Nasal cavity respiratory epithelium epithelial cell of viscerocranial mucosa (primary cell): ENCODE measurements at places on chromosomes 13 and 19. TPM values are rescaled to one million over a fixed set of nuclear protein-coding genes. Genes with fewer than 3 reads are reported as not detected.

The GPR12 gene
- total RNA-seq, result not detected in 2 replicates

The FAM216B gene
- not detected in 2 replicates for total RNA-seq

The PTOV1 gene
- total RNA-seq, result 17.4 and 41.6 TPM in 2 replicates

The BORA gene
- total RNA-seq, result 2.9 and 3.8 TPM in 2 replicates

The TARM1 gene
- not detected in 2 replicates for total RNA-seq

The TNFSF13B gene
- total RNA-seq, result 0.34 and 2.6 TPM in 2 replicates

The KLC3 gene
- total RNA-seq, result 60.3 and 96.0 TPM in 2 replicates
